ENCODE measurements at places on chromosomes 1 and 21.

- no peak for DNase-seq
Measured at GRCh38 chr21:43273016-43273707, 104.4 kb downstream of the CRYAA start.

GRCh38 chr1:6329396-6329795 is 64.2 kb downstream of the ACOT7 start:
- peak; percentile 30 for DNase-seq

DNA sequence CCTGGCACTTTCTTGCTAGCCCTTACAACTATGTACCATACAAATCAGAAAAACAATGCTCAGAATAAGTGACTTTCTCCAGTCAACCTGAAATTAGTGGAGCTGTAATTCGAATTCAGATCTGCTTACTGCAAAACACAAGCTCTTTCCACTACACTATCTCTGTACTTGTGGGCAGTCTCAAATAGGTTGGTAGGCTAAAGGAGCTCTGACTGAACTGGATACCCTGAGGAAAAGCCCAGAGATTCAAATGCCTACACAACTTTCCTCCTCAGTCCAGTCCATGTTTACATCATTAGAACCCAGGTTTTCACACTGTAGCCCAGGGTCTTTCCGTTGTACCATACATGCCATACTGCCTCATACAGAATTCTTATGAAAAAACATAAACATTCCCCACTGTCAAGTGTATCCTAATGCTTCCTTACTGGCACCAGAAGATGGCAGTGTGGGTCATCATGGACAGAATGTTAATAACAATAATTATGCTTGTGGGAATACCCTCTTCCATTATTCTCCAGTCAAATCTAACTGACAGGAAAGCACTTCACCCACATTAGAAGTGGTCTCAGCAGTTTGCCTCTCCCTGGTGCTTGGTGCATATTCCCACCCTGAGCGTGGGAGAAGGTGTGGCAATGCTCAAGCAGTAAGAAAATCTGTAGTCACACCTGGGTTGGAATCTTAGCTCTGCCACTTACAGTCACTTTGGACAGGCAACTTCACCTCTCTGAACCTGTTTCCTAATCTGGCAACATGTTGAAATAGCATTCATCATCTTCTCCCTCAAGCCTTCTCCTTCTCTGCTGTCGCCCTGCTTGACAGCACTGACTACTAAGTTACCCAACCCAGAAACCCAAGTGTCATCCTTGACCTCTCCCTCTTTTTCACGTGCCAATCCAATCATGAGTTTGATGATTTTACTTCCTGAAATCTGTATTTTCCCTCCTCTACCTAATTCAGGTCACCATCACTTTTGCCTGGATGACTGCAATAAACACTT is 14.4 kb upstream of the ZFYVE9 start:
- DNase-seq = peak; percentile 59

GRCh38 chr1:26701995-26702679 is 6.3 kb downstream of the ARID1A start:
- DNase-seq = no peak

GRCh38 chr1:6868660-6869380 is 83.6 kb downstream of the CAMTA1 start:
- DNase-seq = no peak

DNA sequence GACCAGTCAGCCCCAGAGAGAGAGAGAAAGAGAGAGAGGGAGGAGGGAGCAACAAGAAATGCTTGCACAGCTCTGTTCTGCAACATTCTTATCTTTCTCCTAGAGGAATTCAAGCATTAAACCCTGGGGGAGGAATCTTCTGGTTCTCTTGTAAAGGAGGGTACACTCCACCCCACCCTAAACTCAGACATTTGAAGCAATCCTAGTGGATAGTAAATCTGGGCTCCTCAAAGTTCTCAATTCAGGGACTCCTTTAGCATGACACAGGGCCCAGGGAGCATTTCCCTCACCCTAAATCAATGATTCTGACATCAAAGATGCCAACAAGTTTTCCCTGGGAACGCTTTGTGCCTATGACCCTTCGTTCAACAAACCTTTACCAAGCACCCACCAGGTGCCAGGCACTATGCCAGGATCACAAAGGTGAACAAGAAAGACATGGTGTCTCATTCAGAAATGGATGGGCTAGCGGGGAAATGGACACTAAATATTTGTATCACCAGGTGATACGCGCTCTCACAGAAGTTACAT is 11.9 kb upstream of the CAPN2 start:
- DNase-seq = no peak

GRCh38 chr1:54721719-54722118 is 6.1 kb downstream of the TTC4 start:
- no peak for DNase-seq
